ENCODE measurements at places on chromosomes 5 and 9.

- DNase-seq: no peak
These were observed 55.1 kb downstream of the LOX start for GRCh38 chr5:122022966-122023365.

DNA sequence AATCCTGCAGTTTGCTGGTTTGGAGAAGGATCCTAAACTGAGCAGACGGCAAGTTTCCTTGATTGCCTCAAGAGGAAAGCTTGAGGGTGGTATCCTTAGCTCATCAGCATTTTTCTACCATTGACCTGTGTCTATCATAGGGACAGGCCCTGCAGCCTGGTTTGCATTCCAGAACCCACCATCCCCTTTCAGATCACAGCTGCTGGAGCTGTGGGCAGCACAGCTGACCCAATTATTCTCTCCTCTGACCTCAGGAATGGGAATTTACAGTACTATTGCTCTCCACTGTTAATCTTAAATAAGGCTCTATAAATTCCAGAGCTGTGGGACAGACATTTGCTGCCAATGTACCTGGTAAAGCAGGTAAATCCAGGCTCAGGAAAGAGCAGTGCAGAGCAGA lies 163.0 kb downstream of the SPOCK1 start:
- DNase-seq: no peak

DNA sequence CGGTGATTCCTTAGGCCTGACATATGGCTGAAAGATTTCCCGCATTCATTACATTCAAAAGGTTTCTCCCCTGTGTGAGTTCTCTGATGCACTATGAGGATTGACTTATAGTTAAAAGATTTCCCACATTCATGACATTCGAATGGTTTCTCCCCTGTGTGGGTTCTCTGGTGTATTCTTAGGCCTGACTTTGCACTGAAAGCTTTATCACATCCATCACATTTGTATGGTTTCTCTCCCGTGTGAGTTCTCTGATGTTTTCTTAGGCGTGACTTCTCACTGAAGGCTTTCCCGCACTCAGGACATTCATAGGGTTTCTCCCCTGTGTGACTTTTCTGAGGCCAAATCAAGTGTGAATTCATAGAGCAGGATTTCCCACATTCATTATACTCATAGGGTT lies 35.8 kb downstream of the ZNF782 start:
- DNase-seq: no peak

DNA sequence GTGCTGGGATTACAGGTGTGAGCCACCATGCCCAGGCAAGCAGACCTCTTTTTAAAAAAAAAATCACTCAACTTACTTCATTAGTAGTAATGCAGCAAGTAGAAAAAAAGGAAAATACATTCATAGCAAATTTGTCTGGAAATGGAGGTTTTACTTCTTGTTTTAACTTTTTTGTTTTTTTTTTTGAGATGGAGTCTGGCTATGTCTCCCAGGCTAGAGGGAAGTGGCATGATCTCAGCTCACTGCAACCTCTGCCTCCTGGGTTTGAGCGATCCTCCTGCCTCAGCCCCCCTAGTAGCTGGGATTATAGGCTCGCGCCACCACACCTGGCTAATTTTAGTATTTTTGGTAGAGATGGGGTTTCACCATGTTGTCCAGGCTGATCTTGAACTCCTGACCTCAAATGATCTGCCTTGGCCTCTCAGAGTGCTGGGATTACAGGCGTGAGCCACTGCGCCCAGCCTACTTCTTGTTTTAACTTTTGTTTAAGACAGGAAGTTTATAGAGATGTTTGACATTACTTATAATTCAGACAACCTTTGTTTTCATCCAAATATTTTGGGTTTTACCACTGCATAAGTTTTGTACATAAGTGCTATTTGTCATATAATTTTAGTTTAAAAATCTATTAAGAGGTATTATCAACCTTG lies 26.5 kb downstream of the UBE2R2 start:
- DNase-seq: no peak

- DNase-seq: no peak
These were observed 7.7 kb downstream of the CXCL14 start for GRCh38 chr5:135571066-135571609.

GRCh38 chr5:8209500-8209899 lies 340.6 kb downstream of the MTRR start:
- no peak for DNase-seq

- DNase-seq: no peak
These were observed 694.5 kb downstream of the CDH9 start for GRCh38 chr5:26343801-26344325.

DNA sequence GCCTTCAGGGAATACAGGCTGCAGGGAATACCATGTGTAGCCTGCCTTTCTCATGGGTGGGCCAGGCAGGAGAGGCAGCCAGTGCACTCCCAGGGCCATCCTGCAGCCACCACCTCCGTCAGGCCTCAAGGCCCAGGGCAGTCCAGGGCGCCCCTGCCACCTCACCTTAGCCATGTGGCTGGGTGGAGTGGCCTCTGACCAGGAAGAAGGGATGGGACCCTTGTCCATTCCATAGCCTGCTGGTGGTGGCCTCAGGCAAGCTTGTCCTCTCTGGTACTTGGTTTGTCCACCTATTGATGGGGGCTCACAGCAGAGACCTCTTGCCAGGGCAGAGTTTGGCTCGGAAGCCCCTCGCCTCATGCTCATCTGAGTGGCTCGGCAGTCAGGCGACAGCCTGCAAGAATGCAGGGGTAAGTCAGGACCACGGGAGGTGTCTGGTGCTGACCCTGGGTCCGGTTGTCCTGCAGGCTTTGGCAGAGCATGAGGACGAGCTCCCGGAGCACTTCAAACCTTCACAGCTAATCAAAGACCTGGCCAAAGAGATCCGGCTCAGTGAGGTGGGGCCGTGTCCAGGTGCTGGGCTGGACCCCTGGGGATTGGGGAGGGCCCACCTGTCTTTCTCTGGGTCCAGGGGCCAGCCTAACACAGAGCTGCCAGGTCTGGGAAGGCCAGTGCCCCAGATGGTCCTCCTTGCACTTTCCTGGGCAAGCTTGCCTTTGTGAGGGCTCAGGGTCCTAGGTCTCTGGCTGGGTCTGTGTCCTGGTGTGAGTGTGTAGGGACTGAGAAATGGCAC lies 82.9 kb downstream of the PHF2 start:
- peak; percentile 15 for DNase-seq

DNA sequence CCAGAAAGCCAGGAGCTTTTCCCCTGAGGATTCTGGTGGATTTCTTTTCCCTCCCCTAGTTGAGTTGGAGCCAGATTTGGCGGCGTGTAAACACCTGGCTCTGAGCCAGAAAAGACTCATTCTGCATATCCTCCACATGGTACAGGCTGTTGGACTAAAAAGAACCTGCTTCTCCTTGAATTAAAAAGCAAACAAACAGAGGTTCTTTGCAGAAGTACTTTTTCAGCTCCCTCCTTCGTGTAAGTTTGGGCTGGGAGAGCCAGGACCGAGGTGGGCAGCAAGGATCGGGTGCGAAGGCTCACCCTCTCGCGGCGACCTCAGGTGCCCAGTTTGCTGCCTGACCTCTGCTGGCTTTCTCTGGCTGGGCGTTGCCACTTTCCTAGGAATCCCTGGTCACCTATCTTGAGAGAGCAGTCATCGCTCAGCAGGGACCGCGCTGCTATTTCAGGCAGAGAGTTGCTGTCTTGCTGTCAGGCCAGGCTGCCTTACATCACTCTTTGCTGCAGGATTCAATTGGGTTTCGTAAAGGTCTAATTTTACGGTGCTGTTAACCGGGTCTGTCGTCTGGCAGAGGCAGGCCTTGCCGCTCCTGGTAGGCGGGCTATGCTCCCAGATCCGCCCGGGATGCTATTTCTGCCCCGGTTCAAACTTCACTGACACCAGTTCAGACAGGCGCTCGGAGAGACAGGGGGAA lies 3.2 kb downstream of the PAPPA start:
- DNase-seq: peak; percentile 75

GRCh38 chr5:1901061-1901460 lies 18.3 kb upstream of the IRX4 start:
- DNase-seq: no peak

GRCh38 chr5:157222506-157223230 lies 42.0 kb downstream of the ITK start:
- no peak for DNase-seq

- DNase-seq: no peak
These were observed 44.0 kb upstream of the PLPP1 start for GRCh38 chr5:55578771-55579170.

DNA sequence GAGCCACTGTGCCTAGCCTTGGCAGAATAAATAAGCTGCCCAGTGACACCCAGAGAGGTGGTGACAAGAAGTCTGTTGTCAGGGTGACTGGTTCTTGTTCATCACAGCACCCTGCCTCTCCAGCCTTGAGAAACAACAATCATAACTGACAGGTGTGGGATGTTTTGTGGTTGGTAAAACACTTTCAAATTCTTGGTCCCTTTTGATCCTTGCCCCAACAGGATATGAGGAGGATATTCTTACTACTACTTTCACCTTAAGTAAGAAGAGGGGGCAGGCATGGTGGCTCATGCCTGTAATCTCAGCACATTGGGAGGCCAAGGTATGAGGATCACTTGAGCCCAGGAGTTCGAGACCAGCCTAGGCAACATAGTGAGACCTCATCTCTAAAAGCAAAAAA lies 14.2 kb upstream of the FRRS1L start:
- no peak for DNase-seq

DNA sequence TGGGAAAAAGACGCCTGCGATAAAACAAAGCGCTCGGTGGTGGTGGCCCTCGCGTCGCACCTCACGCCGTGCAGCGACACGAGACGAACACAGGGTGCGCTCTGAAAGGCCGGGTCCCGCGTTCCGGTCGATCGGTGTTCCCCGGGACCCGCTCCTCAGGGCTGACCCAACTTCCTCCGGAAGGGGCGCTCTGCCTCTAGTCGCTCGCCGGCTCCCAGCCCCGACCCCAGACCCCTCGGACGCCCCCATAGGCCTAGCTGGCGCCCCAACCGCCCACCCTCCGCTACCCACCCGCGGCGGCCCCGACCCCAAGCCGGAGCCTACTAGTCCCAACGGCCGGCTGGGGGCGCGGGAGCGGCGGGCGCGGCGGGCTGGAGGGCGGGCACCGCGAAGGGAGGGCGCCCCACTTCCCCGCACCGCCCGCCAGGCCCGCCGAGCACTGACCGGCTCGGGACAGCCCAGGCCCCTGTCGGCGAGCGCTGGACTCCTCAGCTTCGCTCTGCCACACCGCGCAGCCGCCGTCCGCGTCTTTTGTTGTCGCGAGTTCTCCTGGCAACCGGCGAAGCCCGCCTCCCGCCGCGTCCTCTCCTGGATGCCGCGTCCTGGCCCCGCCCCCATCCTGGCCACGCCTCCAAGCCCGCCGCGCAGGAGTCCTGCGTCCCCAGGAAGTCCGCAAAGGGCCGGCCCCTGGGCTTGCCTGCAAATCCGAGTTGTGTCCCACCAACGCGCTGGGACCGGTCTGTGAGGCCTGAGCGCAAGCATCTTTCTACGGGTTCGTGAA lies at the start of gene KIF27:
Gene KIF27, minus strand, starts transcription at position 506 of the 781 bp plus-strand sequence. CDS start 5,841 bp downstream, outside the sequence.
- peak; percentile 99 for DNase-seq

DNA sequence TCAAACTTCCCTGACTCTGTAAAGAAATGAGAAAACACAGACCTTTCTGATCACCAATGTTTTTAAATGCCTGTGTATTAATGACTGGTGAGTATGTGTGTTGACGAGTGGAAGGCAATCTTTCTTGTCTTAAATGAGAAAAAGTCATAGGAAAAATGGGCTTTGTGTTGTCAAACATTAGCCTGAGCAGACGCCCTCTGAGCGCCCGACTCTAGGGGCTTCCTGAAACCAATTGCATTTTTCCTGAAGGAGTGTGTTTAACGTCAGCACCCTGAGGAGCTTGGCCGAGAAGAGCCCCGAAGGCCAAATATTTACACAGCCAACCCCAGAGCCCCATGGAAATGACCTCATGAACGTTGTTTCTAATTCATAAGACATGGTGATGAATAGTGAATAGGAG lies 154.3 kb downstream of the PHF2 start:
- no peak for DNase-seq

DNA sequence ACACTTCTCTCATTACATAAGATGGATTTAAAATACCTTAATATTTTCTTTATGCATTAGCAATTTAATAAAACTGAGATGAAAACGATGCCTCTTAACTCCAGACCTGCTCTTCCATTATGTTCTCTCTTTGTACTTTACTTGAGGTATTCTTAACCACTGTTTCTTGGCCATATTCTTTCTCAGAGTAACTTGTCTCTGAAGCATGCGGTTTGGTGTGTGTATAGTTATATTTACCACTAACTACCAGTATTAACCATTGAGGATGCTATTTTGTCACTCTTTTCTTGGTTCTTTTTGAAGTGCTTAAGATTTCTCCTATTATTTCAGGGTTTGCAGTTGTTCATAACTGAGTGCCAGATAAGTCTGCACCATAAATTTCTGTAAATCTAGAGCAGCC lies 17.9 kb downstream of the TMEM167A start:
- DNase-seq: no peak

- DNase-seq: no peak
These were observed 10.6 kb upstream of the MAP1B start for GRCh38 chr5:72096602-72097188.

DNA sequence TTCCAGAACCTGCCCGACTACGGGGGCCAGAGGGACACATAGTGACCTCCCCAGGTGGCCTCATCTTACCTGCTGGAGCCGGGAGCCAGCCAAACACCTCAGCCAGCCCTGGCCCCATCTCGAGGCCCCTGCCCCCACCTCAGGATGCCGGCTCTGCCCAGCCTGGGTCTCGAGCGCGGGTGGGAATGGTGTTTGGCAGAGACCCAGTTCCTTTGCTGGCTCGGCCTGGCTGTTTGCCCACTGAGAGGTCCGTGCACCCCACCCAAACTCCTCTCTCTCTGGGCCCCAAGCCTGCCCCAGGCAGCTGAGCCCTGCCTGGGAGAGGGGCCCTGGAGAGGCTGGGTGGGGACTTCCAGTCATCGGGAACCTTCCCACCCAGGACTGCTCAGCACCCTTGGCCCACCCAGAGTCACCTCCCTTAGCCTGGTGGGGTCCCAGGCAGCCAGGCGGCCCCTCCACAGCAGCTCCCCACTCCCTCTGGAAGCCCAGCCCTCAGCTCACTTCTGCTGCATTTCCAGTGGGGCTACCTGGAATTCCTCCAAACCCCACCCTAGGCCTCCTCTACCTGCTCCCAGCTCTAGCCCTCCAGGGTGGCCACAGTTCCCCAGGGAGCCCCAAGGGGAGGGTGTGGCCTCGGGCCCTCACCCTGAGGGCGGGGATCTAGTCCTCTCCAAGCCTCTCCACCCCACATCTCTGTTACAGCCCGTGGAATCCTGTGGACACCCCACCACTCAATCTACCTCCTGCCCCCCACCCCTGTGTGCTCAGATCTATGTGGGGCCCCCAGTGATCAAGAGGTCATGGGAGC lies 42.4 kb upstream of the UBAC1 start:
- DNase-seq: no peak
